Posterior vena cava (tissue), 2 donors: ENCODE measurements at places on chromosomes 3 and 15. TPM values are rescaled to one million over a fixed set of nuclear protein-coding genes. Genes with fewer than 3 reads are reported as not detected.

The SLC9C1 gene
- 1.4 TPM for total RNA-seq

The STRIT1 gene
- total RNA-seq = not detected

The WNT5A gene
- 6.7 TPM for total RNA-seq

The ZIC4 gene
- total RNA-seq = 3.0 TPM

The FMN1 gene
- 20.2 TPM for total RNA-seq

The GUCA1C gene
- total RNA-seq = not detected

The TERB2 gene
- not detected for total RNA-seq

The CPNE4 gene
- total RNA-seq = not detected

DNA sequence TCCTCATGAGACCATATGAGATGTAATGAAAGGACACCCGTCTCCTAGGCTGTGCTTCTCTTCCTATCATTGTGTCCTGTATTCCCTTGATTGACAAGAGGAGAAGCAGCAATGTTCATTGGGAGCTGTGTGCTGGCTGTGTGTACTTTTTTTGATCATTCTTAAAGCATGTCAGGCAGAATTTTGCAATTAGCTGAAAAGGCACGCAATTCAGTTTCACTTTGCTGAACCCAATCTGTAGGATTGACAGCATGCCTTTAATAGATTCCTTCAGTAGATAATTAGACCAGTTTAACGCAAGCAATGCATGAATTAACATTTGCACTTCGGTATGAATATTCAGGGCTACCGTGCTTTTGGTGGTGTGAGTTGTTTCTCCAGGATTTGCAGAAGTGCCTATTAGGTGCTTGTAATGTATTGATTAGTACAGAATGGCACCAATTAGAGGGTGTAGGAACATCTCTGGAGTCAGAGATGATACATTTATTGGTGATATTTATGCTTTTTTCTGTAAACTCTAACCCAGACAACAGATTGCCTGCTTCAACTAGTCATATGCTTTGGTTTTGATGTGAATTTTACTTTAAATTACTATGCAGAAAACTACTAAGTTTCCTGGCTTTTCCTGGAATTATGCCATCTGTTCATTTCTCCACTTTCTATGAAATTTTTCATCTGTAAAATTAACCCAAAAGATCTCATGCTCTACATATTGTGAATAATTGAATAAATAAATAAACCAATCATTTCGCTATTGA lies 114.3 kb downstream of the NSUN3 start:
- no peak for DNase-seq

- no peak for DNase-seq
Measured at GRCh38 chr3:178586076-178586475, 49.8 kb downstream of the KCNMB2 start.

- no peak for DNase-seq
Measured at GRCh38 chr15:45854455-45855202, 219.8 kb downstream of the SQOR start.

DNA sequence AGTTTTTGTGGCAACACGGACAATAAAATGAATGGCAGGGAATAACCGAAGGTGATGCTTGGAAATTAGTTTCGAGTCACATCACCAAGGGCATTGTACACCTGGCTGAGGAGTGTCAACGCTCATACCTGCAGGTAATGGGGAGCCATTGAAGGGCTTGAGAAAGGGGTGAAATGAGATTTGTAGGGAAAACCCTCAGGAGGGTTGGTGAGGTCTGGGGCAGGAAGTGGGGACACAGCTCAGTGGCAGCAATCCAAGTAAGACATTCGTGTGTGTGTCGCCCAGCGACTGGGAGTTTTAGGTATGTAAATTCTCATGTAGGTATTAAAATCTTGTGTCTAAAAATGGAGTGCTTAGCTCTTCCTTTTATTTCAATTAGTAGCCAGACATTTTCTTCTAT lies 14.3 kb downstream of the PARP14 start:
- no peak for DNase-seq

GRCh38 chr3:78870484-78870883 lies 897.3 kb downstream of the ROBO1 start:
- DNase-seq = no peak

GRCh38 chr15:33874156-33874555 lies 94.1 kb upstream of the CHRM5 start:
- DNase-seq = no peak

DNA sequence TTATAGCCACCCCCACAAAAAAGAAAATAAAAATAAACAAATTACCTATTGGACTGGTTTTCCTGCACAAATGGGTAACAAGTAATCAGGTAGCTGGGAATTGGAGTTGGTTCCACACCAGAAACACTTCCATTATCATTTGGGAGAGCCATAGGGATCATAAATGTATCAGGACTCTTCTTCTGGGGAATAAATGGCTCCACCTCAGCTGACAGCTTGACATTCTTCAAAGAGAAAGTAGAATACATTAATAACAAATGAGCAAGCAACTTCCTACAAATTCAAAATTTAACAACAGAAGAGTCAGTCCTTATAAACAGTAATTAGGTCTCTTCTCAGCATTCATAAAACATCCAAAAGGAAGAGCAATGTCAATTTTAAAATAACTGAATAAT lies 8.7 kb downstream of the SECISBP2L start:
- no peak for DNase-seq

DNA sequence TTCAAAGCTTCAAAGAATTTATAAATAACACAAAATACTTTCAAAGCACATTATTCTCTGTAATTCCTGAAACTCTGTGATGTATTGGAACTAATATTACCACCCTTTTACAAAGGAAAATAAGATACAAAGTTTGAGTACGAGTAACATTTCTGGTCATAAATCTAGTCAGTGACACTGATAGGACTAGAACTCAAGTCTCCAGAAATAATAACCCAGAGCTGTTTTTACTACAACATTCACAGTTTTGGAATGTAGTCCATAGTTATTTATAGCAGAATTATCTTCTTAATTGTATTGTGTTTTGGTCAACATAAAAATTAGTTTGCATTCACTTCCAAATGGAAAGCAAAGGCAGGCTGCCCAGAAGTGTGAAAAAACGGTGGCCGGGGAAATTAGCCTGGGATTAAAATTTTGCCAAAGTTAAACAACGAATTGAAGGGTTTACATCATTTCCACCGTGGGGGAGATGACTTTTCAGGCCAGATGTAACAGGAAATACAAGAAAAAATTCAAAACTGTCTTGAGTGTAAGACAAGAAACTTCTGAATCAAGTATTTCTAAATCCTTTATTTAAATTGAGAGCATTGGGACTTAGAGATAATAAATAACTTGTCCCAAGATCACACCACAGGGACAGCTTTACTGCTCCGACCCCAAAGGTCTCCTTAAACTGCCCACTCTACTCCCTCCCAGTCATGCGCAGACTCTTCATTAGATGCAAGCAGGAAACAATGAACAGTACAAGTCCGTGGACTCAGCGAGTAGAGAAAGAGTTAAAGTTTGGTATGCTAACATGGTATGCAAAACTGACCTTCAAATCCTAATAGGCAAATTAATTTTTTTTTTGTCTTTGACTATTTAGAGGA lies 74.3 kb upstream of the VGLL4 start:
- DNase-seq = peak; percentile 24

DNA sequence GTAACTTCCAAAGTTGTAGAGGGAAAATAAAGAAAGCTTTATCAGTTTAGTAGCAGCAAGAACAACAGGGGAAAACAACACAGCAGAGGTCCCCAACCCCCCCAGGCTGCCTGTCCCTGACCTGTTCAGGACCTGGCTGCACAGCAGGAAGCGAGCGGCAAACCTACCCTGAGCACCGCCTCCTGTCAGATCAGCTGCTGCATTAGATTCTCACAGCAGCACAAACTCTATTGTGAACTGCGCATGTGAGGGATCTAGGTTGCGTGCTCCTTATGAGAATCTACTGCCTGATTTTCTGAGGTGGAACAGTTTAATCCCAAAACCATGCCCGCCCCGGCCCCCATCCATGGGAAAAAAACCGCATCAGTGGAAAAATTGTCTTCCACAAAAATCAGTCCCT lies 40.3 kb downstream of the USP50 start:
- DNase-seq = no peak

DNA sequence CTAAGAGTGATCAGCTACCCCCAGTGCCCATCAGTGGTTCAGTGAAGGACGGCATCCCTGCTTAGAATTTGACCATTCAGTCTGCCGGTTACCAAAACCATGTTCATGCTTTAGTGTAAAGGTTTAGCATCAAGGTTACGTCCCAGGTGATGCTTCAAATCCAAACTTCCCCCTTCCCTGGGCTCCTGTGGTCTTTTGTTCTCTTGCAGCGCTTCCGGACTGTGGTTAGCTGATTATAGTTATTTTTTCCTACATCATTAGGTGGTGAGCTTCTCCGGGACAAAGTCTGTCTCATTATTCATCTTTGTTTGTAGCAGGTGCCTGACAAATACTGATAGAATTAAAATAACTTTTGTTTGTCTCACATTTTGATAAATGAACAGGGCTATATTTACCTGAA lies 28.3 kb upstream of the MYZAP start:
- no peak for DNase-seq

- DNase-seq = peak; percentile 28
Measured at GRCh38 chr3:126450219-126450618, 25.5 kb downstream of the ZXDC start.

DNA sequence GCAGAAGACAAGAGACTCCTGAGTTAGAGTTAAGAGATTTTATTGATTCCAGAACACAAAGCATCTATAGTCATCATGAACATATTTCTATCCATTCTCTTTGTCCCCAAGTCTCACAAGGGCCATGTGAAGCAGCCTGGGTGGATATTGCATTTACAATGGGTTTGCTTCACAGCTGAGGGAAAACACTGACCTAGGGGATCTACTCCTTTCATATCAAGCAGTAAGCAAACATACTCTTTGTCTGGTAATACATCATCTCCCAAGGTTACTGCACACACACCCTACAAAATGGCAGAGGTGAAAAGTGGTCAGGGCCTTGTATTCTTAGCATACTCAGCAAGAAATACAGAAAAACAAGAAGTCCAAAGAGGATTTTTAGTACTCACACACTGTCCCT lies 267.7 kb upstream of the BCHE start:
- DNase-seq = no peak

- DNase-seq = no peak
Measured at GRCh38 chr3:143989461-143989860, 17.8 kb downstream of the DIPK2A start.

DNA sequence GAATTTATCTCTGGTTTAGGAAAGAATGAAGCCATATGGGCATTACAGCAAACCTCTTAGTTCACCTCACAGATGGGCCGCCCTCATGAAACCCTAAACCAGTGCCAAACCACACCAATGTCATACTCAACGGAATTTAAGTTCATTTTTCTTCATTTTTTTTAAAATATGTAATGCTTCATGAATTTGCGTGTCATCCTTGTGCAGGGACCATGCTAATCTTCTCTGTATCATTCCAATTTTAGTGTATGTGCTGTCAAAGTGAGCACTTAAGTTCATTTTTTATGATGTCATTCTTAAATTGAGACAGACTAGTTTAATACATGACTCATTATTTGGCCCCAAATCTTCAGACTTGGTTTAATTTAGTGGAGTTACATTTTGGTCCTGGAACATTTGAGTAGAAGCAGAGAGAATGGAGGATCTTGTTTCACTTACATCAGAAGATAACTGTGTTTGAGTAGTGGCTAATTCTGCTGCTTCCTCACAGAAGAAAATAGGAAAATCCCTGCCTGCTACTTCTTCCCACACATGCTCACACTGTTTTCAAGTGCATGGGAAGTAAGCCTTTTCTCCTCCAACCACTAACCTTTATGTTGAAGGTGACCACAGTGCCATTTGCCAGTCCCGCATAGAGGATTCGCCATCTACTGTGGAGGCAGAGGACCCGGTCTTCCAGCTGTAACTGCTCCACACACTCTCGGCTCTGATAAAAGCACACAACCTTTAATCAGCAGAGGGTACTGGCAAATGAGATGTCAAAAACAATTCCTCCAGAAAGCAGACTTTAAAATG lies 63.3 kb downstream of the ZNF106 start:
- DNase-seq = no peak

DNA sequence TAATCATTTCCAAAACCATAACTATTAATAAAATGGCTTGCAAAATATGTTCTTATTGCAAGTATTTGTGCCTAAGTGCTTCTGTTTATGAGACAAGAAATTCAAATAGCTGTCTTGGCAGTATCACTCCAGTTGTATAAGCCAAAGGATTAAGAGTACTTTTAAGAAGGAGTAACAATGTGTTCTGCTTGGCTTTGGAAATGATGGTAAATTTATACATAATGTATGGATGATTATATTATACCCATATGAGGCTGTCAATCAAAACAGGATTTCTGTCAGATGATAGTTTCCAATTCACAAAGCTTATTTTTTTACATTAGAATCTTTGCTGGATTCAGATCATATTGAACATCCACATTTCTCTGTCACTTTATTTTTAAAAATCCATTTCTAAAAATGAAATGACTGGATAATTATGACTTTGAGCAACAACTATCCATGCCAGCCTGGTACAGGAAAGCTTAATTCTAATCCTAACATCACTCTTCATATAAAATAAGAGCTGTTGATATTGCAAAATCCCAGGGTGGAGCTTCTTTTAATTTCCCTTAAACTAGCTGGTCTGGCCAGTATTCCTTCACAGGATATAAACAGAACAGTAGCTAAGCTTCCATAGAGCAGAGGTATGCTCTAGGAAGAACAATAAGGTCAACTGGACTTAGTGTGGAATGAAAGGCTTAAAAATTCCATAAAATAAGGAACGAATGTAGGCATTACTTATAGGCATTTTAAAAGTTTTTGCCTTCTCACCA lies 30.0 kb upstream of the ZNF280D start:
- no peak for DNase-seq

DNA sequence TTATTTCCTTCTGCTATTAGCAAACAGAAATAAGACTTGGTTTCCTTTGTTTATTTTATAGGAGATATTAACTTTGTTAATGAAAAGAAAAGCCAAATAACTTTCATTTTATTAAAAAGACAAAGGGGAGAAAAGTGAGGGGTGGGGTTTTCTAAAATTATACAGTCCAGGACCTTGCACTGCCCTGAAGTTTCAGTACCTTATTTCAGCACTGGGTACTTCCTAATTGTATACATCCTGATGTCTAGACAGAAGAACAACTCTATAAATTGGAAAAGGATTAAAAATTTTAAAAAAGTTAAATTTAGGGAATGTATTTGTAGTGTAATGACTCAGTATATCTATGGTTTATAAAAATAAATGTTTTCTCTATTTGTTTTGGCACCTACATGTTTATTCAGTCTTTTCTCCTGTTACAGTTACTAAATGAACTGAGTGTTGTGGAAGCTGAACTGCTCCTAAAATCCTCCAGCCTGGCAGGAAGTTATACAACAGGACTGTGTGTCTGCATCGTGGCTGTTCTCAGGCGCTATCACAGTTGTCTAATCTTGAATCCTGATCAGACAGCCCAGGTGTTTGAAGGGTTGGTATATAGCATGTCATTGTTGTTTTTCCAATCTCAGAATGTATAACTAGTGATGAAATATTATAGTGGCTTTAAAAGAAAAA lies 27.6 kb upstream of the P2RY13 start:
- no peak for DNase-seq
